SHP77 treated with DMSO at 0.1 percent for 48 hours (cell line): ENCODE measurements at places on chromosomes 3 and 15.

GRCh38 chr15:66651913-66652642, 50.0 kb upstream of the SMAD6 start:
- no peak for DNase-seq

DNA sequence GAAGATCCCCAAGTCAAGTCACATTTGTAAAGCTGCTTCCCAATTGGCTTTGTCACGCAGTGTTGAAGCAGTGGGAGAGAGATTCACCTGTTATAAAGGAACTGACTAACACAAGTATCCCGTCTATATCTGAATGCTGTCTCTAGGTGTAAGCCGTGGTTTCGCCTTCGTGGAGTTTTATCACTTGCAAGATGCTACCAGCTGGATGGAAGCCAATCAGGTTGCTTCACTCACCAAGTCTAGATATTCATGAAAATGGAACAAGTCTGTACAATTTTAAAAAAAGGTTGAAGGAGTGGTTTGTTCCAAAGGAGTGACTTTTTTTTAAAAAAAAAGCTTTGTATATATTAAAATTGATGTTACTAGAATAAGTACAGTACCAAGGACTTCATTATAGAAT, 11.7 kb downstream of the RBM5 start:
- DNase-seq: no peak

DNA sequence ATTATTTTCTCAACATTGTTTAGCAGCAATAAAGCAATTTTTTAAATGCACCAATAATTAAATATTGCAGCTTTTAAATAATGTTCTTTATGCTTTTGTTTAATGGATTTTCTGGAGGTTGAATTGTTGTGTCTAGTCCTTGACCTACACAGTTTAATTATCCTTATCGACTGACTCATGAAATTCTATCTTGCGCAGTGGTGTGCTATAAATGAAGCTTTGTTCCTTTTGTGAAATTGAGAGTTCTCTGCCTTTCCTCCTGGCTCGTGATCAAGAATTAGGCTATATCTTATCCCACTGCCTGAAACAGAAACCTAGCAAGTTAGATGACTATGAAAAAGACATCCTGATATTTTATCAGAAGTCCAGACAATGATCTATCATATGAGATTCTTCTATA, 37.0 kb upstream of the PIK3R4 start:
- DNase-seq: no peak

DNA sequence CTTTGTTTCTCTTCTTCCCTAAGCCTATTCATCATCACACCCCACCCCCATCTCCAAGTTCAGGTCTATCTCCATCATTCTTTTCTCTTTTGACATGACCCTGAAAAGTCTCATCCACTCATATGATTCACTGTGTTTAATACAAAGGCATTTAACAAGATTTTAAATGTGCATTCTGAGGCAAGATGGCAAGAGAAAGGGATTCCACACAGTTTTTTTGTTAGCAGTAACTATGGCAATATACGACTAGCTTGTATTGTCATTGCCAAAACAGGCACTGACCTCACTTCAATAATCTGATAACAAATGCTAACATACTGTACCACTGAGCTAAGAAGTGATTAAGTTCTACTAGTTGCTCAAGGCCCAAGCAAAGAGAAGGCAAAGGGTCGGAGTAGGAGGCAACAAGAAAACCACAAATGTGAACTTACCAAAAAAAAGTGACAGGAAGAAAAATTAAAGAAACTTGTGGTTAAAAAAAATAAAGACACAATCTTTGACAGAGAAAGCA, 53.2 kb downstream of the FBN1 start:
- DNase-seq: no peak

GRCh38 chr15:93250209-93250608, 161.2 kb upstream of the RGMA start:
- DNase-seq: no peak

GRCh38 chr15:40439960-40440742, 602 bp upstream of the BAHD1 start:
- DNase-seq: no peak

DNA sequence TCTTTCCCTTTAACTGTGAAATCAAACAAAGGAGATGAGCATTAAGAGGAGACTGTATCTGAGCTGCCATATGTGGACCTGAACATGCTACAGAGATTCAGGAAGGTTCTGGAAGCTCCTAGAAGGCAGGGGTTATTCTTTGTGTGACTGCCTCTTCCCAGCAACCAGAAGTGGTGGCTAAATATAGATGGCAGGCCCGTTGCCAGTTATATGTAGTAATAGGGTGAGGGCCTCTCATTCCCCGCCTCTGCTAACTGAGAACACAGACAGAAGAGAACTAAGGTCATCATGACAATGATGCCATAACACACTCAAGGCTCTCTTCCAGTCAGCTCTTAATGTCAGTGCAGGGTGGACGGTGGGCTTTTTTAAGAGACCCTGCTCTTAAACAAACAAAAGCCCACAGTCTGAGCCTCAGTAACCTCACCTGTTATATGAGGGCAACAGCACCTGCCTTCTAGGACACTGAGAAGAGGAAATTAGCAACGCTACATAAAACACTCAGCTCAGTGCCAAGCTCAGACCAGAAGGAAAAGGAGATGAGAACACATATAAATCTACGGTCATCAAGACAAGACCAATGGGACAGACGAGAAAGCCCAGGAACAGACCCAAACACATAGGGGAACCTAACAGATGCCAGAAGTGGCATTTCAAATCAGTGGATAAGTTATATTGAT, 22.3 kb downstream of the CFAP92 start:
- DNase-seq: peak; percentile 69

DNA sequence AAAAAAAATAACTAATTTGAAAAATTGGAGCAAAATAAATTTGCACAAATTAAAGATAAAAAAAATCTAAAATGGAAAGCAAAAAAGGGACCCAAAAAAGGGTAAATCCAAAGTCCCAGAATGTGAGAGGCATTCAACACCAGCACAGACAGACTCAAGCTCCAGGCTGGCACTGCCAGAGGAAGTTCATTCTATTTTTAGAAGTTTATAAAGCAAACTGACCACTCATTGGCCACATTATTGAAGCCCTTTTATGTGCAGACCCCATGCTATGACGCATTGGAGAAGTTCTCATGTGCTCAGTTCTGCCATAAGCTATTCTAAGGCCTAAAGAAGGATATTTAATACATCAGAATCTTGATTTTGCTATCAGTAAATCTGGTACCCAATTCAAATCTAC, 17.6 kb upstream of the BOC start:
- no peak for DNase-seq

GRCh38 chr3:133926736-133927539, 31.3 kb upstream of the RAB6B start:
- DNase-seq: no peak

DNA sequence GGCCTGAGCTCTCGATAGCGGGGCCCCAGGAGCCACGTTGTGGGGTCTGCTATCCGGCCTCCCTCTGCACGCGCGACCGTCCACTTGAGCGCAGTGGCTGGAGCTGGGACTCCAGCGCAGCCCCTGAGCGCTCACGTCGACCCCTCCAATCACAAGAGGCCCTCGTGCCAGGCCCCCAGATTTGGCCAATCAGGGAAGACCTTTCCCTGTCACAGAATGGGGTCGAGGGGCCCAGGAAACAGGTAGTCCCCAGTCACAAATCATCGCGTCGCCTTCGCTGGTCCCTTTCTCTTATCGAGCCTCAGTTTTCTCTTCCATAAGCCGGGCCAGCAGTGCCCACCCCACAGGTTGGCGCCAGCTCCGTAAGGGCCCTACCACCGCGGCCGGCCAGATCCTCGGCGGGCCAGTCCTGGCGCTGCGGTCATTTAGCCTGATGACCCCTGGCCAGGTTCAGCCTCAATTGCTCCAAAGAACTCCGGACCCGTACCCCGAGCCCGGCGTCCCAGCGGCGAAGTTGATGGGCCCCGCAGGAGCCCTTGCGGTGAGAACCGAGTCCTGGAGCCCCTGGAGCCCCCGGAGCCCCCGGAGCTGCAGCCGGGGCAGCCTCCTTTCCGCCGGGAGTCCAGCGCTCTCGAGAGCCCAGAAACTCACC, 435 bp downstream of the ALDH1L1 start:
- no peak for DNase-seq

DNA sequence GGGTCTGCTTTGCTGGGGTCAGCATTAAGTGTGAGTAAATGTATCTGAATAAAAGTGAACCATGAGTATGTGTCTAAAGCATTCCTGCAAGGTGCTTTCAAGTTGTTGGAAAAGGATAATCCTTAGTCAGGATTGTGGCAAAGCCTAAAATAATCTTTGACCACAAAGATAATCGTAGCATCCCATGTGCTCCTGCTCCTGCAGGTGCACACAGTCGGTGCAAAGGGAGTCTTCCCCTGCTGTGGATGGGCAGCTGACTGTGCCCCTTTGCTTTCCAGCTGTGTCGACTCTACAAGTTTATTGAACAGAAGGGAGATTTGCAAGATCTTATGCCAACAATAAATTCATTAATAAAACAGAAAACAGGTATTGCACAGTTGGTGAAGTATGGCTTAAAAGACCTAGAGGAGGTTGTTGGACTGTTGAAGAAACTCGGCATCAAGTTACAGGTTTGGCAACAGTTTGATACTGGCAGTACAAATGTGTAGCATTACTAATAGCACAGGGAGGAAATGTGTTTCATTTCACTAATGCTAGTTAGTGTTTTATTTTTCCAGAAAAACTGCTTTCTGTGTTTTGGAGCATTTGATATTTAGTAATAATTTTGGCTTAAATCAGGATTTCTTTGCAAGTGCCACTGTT, 22.6 kb downstream of the SRP14 start:
- no peak for DNase-seq

GRCh38 chr3:94162700-94163099, 99.8 kb downstream of the NSUN3 start:
- DNase-seq: no peak

DNA sequence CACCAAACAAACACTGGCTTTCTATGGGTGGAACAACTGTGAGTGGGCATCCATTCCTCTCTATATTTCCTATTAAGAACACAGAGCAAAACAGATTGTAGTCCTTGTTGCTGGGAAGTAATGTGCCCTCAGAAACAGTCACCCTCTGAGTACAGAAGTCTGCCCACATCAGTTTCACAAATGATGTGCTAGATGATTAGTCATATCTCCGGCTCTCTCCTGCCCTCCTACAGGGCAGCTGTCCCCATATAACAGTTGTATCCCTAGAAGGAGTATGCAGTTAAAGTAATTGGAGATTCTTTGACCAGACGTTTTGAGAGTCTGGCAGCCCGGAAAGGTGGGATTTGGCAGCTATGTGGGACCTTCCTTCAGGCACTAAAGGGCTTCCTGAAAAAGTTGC, 159.9 kb downstream of the APBA2 start:
- DNase-seq: no peak

GRCh38 chr15:74264081-74264501, 28.0 kb downstream of the CCDC33 start:
- no peak for DNase-seq

DNA sequence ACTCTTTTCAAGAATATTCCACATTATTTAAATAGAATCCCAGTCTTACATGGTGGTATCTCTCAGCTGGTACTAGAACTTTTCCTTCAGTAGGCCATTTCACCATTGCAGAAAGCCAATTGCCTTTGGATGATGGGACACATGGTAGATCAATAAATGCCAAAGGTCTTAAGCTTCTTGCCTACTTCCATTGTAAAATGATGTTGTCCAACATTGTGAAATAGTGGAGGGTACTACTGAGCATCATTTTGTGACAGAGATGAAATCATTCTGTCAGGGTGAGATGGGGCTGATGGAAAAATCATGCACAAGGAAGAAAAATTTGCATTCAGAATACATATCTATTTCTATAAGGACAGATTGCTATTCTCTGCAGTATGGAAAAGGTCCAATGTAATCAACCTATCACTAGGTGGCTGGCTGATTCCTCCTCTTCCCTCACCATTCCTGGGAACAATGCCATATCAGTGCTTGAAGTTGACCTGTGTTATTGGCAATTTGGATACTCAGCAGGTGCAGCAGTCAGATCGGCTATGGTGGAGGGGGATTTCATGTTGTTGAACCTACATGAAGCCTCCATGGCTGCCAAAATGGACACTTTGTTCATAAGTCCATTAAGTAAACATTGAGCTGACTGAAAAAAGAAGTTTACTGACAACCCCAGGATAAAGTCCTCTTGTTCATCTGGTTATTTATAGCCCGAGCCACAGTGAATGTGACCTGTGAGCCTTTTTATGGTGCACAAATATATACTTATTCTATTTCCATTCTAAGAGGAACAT, 596.9 kb upstream of the ARPP21 start:
- peak; percentile 13 for DNase-seq

GRCh38 chr3:15977090-15977489, 179.3 kb upstream of the ANKRD28 start:
- DNase-seq: no peak

DNA sequence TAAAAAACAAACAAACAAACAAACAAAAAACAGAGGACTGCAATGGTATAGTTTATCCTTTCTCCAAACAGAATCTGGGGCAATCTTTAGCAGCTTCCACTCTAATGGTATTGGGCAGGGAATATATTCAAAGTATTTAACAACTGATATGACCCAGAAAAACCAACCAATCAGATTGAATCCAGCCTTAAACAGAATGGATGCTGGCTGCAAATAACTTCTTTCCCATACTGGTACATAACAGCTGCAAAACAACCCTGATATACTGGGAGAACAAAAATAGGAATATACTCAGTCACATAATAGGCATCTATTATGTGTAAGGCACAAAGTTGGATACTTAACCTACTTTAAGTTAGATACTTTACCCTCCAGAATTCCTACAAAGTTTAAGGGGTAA, 49.1 kb downstream of the UBR1 start:
- no peak for DNase-seq

DNA sequence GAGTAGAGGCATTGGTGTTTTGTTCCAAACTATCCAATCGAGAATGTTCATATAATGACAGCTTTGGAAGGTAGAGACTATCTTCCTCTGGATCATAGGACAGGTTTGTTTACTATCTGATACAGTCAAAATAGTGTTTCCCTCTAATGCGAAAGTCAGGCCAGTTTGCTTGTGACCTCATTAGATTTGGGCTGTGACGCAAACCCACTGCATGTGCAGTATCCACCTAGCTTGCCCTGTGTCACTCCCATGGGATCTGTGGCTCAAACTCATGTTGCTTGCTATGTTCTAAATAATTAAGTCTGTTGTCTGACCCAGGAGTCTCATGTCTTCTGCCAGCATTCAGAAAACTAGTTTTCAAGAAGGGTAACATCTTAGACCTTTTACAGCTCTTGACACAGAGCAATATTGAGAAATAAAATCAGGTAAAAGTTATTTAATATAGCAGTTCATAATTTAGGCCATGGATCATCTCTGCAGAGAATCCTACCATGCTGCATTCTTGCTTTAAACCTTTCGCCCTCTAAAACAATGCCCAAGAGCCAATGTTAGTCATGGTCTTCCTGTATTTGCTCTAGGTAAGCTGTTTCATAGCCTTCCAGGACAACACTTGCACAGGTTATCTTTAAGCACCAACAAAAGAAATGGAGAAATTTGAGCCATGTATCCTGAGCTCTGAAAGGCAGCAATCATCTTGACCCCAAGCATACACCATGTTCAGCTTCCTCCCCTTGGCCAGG, 26.4 kb downstream of the NIT2 start:
- DNase-seq: no peak

GRCh38 chr3:17629400-17629799, 113.0 kb downstream of the TBC1D5 start:
- no peak for DNase-seq
